Urinary bladder (tissue), 4 donors: ENCODE measurements at places on chromosomes 16 and 17.

DNA sequence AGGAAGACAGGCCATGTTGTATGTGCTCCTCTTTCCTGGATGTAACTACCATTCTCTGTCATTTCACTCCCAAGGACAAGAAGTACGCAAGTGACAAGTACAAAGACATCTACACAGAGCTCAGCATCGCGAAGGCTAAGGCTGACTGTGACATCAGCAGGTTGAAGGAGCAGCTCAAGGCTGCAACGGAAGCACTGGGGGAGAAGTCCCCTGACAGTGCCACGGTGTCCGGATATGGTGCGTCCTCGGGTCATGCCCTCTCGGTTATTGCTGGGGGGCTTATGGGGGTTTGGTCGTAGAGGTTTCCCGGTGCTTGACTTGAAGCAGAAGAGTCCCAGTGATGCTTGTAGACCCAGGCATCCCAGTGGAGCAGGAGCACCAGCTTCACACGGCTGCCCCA, 29.0 kb downstream of the PLD6 start:
- no peak for DNase-seq

GRCh38 chr16:75626806-75627205, 3.7 kb upstream of the ADAT1 start:
- DNase-seq = no peak

DNA sequence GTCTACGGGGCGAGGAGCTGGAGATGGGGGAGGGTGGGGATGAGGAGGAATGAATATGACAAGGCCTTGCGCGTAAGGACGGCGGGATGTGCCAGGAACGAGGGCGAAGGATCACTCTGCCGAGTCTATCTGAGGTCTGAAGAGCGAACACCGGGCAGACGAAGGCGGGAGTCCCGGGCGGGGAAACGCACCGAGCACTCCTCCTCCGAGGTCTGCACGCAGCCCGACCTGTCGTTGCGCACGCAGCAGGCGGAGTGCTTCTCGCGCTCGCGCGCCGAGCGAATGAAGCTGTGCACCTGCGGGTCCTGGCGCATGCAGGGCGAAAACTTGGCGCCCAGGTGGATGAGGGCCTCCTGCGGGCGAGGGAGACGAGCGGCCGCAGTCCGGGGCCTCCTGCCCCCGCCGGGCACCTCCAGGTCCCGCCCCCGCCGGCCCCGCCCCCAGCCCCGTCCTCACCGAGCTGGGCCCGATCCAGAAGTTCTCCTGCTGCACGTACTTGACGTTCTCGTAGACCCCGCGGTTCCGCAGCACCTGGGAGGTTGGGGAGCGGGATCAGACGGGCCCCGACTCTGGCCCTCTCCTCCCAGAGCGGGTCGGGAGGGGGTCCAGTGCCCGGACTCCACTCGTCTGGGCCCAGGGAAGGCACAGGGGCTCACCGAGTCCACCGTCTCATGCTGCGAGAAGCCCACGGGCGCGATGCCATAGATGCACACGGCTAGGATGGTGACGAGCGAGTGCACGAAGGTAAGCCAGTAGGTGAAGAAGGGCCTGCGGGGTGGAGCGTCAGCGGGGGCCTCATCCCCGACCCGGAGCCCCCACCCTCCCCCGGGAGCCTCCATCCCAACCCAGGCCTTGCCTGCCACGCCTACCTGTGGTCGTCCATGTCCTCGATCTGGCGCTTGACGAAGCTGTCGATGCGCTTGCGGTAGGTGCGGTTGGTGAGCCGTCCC, 7.6 kb downstream of the SNRNP25 start:
- no peak for DNase-seq

- no peak for DNase-seq
Measured at GRCh38 chr16:5228369-5228768, 130.8 kb upstream of the EEF2KMT start.

- no peak for DNase-seq
Measured at GRCh38 chr17:246226-246625, 64.8 kb upstream of the DOC2B start.

DNA sequence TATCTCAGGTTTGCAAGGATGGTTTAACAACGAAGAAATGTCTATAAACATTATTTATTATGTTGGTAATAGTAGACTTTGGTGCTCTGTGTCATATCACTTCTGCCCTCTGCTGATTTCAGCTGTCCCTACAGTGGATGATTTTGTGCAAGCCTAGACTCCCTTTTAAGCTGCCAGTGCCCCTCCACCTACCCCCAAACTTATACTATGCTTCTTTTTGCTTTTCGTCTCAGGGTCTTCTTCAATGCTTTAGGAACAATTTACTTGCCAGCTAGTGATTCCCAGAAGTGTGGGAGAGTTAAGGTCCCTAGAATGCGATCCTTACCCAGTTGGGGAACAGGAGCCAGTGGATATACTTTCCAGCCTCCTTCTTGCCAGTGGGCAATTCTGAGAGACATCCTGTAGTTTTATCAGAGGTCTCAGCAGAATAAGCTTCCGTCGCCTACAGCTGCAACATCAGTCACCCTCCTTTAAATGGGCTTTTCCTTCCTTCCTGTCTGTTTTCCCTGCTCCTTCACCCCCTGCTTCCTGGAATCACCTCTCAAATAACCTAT, 4.1 kb downstream of the ICAM2 start:
- no peak for DNase-seq

DNA sequence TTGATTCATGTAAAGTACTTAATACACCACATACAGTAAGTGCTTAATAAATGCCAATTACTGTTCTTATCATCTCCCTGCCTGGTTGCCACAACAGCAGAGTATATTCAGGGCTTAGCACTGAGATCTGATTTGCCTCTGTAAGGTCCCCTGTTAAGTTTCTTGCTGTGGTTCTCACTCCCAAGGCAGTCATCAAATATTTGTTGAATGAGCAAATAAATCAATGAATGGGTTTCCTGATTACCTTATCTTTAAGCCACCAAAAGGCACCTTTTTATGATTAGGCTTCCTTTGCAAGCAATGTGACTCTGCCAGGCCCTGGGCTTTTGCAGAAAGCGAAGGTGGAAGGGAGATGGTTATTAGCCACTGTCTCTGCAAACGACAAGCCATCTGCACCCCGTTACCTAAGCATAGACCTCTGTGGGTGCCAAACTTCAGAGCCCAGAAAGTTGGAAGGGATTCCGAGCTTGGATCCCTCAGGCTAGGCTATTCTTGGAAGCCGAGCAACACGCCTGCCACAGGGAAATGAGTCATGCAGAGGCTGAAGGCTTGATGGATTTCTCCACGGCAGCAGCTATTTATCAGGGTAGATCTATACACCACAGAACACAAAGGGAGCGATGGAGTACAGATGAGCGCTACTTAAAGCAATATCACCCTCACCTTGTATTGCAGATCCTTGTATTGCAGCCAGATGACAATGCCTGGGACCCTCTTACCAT, 102.0 kb downstream of the GRIN2A start:
- DNase-seq = no peak
